ENCODE measurements at places on chromosomes 5 and 9.

DNA sequence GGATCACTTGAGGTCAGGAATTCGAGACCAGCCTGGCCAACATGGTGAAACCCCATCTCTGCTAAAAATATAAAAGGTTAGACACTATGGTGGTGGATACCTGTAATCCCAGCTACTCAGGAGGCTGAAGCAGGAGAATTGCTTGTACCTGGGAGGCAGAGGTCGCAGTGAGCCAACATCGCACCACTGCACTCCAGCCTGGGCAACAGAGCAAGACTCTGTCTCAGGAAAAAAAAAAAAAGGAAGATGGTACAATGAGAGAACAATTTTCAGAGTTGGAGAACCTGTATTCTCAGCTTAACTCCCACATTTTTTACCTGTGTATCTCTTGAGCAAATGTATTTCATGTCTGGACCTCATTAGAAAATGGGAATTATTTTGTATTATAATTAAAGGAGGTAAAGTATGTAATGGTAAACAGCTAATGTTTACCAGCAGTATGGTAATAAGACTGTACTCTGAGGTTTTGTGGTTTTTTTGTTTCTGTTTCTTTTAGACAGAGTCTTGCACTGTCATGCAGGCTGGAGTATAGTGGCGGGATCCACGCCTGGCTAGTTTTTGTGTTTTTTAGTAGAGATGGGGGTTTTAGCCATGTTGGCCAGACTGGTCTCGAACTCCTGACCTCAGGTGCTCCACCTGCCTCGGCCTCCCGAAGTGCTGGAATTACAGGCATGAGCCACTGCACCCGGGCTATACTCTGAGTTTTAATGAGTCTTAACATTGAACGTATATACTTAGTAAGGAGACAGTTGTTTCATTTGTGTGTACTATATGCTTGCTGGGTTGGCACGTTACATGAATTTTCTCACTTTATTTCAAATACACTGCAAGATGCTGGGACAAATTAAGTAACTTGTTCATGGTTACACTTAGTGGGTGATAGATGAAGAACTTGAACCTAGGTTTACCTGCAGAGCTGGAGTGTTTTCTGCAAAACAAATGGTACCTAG is 16.2 kb downstream of the UHRF2 start:
- H3K27ac ChIP-seq = no peak overlapping the region
- DNase-seq = no peak
- peaks cover 16% of the 10 kb centered on the region for H3K36me3 ChIP-seq
- no peak overlapping the region for H3K4me3 ChIP-seq

- DNase-seq = no peak
- H3K27ac ChIP-seq = no peak overlapping the region
- H3K4me1 ChIP-seq = peaks cover 6% of the 10 kb centered on the region
- H3K36me3 ChIP-seq = peaks cover 26% of the 10 kb centered on the region
- H3K27me3 ChIP-seq = no peaks in the 10 kb centered on the region
- H3K4me3 ChIP-seq = no peak overlapping the region
Measured at GRCh38 chr5:53942724-53943123, 367.6 kb downstream of the ARL15 start.

- DNase-seq = no peak
- no peak overlapping the region for H3K27ac ChIP-seq
Measured at GRCh38 chr5:147742151-147742550, 40.4 kb downstream of the JAKMIP2 start.

- no peak overlapping the region for H3K27ac ChIP-seq
- no peaks in the 10 kb centered on the region for H3K36me3 ChIP-seq
- H3K27me3 ChIP-seq = peaks cover 9% of the 10 kb centered on the region
- H3K4me3 ChIP-seq = no peak overlapping the region
- no peak for DNase-seq
Measured at GRCh38 chr9:19027825-19028224, 5.2 kb downstream of the SAXO1 start.

DNA sequence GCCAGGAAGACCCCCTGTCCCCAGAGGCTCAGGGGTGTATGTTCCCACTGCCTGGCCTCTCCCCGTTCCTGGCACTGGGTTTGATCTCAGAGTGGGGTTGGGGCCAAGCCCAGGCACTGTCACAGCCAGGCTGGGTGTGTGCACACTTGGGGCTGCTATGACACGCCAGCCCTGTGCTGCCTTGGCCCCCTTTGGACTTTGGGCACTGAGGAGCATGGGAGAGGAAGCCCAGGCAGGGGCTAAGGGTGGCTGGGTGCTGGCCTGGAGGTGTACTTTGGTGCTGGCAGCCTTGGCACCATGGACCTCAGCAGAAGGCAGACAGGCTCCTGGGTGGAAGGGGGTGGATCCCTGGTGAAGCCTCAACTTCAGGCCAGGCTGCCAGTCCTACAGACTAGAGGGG is 223.6 kb upstream of the ISL1 start:
- H3K27me3 ChIP-seq = no peaks in the 10 kb centered on the region
- H3K27ac ChIP-seq = no peak overlapping the region
- H3K36me3 ChIP-seq = no peaks in the 10 kb centered on the region
- DNase-seq = no peak

Data from type B pancreatic cell (in vitro differentiated cells).